ENCODE measurements at places on chromosomes 7 and 10. TPM values are rescaled to one million over a fixed set of nuclear protein-coding genes. Genes with fewer than 3 reads are reported as not detected.

The CPED1 gene
- 37.4 TPM for total RNA-seq

The SMC3 gene
- 20.0 TPM for total RNA-seq

The CADPS2 gene
- total RNA-seq = 26.2 TPM

- H3K27ac ChIP-seq = no peak overlapping the region
- no peaks in the 10 kb centered on the region for H3K36me3 ChIP-seq
- H3K27me3 ChIP-seq = no peaks in the 10 kb centered on the region
- DNase-seq = no peak
- no peak overlapping the region for H3K4me3 ChIP-seq
- H3K4me1 ChIP-seq = no peaks in the 10 kb centered on the region
Observed at GRCh38 chr10:92712016-92712889, 22.5 kb downstream of the HHEX start.

DNA sequence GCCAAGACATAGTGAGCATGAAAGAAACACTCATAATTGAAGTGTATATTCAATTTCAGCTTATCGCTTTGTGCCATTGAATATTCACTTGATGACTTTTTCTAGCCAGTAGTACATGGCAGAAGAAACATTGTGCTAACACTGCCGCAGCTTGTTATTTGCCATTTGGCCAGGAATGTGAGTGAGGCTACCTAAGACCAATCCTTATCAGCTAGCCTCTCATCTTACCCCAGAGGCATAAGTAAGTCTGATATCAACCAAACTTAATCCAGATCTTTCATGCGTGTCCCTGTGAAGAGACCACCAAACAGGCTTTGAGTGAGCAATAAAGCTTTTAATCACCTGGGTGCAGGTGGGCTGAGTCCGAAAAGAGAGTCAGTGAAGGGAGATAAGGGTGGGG, 586.0 kb upstream of the MBL2 start:
- no peaks in the 10 kb centered on the region for H3K4me1 ChIP-seq
- DNase-seq = no peak
- H3K27me3 ChIP-seq = no peaks in the 10 kb centered on the region
- H3K36me3 ChIP-seq = no peaks in the 10 kb centered on the region

- no peak for DNase-seq
- no peak overlapping the region for H3K4me3 ChIP-seq
- no peak overlapping the region for H3K27ac ChIP-seq
- no peaks in the 10 kb centered on the region for H3K4me1 ChIP-seq
- H3K36me3 ChIP-seq = no peaks in the 10 kb centered on the region
- H3K27me3 ChIP-seq = no peaks in the 10 kb centered on the region
Observed at GRCh38 chr7:30997316-30997715, 33.6 kb downstream of the GHRHR start.
